ENCODE measurements at places on chromosomes 3 and 15.

DNA sequence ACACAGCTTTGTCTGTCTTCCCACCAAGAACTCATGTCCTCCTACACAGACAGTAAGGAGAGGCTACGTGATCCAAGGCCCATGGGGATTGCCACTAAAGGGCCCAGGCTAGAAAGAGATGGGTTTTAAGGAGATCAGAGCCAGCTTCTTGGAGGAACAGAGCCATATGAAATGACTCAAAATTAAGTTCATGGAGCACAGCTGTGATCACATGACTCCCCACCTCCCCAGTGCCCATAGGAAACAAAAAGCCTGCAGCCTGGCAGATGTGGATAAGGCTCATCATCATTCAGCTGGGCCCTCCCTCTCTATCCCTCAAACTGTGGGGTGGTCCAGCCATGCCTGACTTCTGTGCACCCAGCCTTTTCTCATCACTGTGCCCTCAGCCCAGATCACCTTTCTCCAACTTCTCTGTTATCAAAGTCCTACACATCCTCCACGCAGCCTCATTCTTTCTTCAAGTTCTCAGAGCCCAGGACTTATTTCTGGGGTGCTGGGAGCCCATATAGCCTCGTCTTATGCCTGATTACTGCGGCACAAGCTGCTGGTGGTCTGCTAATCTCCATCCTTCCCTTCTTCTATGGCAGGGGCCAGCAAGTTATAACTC is 137.6 kb downstream of the SMAD6 start:
- DNase-seq, result no peak

- DNase-seq, result no peak
Observed at GRCh38 chr3:27095553-27096222, 273.5 kb downstream of the NEK10 start.

DNA sequence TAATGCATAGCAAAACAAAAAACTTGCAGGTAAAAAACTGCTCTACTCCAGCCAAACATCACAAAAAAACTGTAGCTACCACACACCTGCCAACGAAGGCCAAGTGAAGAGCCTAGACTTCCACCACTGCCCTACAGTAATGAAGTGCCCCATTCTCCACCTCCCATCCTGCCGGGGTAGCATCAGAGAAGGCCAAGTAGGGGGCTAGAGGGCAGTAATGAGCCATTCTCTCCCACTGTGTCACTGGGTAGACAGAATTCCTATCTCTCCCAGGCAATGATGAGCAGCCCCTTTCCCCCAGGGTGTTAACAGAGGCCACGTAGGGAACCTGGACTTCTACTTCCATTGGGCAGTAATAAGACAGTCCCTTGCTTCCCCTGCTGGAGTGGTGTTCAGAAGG is 9.5 kb downstream of the SEC22C start:
- peak; percentile 56 for DNase-seq

DNA sequence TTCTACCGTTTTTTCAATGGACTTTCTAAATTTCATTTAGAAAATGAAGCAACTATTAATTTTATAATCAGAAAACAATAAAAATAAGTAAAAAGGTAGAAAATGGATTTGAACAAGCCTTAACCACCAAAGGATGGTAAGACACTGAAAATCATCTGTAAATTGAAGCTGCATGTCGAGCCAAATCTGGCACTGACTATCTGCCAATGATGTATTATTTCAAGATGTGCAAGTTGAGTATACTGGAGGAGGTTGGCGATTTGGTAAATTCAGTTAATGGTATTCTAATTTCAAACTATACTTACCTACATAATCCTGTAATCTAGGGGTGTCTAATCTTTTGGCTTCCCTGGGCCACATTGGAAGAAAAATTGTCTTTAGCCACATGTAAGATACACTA is 93.5 kb downstream of the FMN1 start:
- no peak for DNase-seq

- DNase-seq, result no peak
Observed at GRCh38 chr3:153614140-153614539, 452.1 kb downstream of the RAP2B start.

GRCh38 chr3:170603770-170604510 is 18.1 kb upstream of the SLC7A14 start:
- DNase-seq, result no peak

- DNase-seq, result no peak
Observed at GRCh38 chr3:114892880-114893279, 254.2 kb downstream of the ZBTB20 start.

DNA sequence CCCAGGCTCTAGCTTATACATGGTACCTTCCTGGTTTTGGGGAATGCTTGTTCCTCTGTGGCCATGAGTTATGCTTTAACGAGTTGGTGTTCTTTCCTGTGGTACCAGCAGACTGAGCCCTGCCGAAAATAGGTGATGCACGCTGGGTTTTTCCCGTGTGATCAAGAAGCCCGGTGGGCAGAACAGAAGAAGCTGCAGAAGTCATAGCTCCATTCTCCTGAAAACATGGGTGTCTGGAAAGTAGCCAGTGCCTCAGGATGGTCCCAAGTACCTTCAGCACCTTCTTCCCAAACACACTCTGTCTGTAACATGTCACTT is 25.2 kb downstream of the MAPKBP1 start:
- DNase-seq, result no peak

DNA sequence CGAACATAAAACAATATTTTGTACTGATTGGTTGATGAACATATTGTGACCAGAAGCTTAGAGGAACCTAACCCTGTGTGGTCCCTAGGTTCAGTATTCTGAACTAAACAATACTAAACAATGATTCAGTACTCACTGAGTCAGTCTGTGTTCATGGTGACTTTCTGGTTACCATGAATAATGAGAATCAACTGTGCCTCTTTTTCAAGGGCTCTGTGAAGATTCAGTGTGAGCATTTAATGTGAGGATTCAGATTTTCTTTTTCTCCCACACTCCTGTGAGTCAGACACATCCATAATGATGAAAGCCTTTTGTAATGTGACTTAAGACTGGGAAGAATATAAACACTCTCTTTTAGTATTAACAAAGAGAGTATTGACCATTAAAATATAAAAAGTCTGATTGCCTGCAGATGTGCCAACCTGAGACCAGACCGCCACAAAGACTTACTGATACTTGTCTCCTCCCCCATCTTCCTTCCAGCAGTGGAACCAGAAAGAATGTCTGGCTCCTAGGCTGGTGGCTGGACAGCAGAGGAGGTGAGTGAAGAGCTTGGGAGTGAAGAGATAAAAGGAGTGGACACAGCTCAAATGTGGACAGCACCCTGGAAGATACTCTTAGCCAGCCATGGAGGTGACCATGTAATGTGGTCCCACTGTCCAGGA is 17.6 kb upstream of the ACTL6A start:
- no peak for DNase-seq

- no peak for DNase-seq
Observed at GRCh38 chr3:121606106-121606505, 12.9 kb downstream of the FBXO40 start.

GRCh38 chr3:127446756-127447155 is 143.8 kb downstream of the TPRA1 start:
- DNase-seq, result no peak

DNA sequence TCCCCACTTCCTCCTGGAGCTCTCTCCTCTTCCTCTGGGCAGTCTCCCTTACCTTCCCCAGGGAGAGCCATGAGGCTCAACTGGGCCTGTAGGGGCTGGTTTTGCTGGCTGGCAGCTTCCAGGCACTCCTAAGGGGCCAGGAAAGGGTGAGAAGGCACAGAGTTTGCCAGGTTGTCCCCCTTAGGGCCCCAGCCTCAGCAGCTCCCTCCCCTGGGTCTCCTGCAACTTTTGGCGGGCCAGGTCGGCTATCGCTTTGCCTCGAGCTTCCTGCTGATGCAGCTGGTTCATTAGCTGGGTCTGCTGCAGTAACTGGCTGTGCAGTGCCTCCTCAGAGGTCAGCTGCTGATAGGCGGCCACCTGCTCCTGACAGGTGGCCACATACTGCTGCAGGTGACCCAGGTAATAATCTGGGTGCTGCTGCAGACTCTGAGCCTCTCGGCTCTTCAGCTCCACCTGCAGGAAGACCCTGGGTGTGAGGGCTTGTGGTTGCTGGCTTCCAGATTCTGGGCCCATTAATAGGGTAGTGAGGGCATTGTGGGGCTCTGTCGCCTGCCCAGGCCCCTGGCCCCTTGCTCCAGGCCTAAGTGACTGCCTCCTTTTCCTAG is 29.7 kb upstream of the OR4F6 start:
- DNase-seq, result peak; percentile 49

DNA sequence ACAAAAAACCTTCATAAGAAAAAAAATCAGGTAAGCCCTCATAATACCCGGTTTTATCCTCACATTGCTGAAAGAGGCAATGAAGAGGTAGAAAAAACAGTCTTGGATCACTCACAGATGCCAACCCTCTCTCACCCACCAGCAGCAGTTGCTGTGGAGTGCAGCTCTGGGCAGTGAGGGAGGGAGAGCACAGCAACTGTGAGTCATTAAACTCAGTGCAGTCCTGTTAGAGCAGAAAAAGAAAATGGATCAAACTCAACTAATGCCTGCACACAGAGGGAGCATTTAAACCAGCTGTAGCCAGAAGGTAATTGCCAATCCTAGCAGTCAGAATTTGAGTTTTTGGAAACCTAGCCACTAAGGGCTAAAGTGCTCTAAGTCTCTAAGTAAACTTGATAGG is 1050.6 kb upstream of the ALCAM start:
- no peak for DNase-seq

- DNase-seq, result no peak
Observed at GRCh38 chr3:187770224-187770623, 25.0 kb upstream of the BCL6 start.

DNA sequence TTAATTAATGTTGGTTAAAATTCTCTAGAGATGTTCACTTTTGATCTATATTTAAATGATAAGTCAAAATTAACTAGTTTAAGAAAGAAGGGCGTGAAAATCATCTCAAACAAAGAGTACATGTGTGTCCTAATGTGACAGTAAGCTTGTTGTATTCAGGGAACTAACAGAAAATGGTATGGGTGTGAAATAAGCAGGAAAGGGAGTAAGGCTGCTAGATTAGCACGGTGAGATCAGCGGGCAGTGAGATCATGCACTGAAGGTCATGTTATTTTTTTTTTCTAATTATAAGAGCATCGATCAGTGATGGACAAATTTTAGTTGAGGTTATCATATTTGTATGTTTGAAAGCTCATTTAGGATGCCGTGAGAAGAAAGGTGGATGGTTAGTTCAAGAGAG is 430.8 kb downstream of the DIPK2A start:
- DNase-seq, result no peak

DNA sequence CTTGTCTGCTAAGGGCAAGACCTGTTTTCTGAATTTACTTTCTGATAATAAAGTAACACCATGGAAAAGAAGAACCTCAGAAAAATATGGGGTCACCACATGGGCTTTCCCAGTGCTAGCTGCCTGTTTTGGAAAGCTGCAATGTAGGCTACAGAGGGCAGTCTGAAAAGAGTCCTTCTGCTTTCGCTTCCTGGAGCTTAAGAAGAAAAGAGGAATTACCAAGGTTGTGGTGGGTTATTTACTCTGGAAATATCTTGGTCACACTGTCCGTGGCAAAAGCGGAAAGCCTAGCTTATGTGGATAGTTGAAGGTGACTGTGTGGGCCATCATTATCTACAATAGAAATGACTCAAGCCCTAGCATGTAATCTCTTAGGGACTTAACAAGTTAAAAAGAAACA is 31.7 kb upstream of the IP6K2 start:
- DNase-seq, result no peak

Measured in small intestine (tissue), 16 donors.